ENCODE measurements at places on chromosomes 1 and 21.

- DNase-seq: peak; percentile 56
Observed at GRCh38 chr1:150066838-150067183, 765 bp upstream of the VPS45 start.

DNA sequence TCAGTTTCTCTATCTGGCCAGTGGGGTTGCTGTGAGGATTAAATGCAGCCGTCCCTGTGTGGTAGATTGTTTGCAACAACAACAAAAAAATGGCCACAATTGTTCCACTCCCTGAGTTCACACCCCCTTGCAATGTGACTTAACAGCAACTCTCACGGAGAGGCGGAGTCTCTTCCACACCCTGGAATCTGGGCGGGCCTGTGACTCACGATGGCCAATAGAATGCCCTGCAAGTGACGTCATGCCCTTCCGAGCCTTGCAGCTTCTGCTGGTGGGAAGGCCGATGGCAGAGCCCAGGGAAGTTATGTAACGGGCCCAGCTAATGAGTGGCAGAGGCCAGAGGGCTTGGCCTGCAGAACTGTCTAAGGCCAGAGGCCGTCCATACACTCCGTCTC is 87.9 kb downstream of the RIPK4 start:
- peak; percentile 77 for DNase-seq

DNA sequence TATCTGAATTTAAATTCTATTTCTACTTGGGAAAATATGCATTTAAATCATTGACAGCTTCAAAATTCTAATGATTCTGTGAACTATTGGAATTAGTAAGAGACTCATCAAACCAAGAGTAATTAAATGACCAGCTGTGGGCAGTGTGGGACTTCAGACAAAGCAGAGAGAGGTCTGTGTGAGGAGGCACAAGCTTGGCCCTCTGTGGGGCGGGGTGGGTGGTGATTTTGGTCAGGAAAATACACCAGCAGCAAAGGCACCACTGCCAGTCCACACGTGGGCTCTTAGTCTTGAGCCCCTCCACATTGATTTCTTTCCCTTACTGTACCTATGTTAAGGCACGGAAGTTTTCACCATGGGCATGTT is 39.2 kb upstream of the RAB4A start:
- DNase-seq: no peak

- DNase-seq: no peak
Observed at GRCh38 chr1:57530206-57530910, 106.5 kb upstream of the DAB1 start.

DNA sequence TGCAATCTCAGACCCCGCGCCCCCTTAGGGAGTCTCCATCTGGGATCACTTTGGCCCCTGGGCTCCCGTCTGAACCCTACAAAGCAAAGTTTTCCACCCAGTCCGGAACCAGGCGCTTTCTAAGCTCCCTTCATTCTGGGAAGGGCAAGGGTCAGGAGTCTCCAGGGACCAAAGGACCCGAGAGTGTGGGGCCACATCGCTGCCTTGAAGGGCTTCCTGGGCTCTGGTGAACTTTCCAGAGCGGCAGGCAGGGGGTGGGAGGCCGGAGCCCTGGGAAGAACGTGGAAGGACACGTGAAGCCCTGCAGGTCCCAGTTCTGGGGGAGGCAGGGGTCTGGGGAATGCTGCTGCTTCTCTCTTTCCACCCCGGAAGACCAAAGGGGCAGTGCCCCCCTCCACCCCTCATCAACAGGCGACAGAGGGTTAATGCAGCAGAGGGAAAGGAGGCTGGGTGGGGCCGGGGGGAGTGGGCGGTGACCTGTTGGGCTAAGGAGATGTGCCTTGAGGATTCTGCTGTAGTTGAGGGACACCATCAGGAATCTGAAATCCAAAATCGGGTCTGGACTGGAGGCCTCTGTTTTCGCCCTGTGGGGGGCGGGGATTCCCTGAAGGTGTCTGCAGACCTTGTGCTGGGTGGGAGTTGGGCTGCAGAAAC is 734 bp downstream of the CDK18 start:
- DNase-seq: peak; percentile 68

DNA sequence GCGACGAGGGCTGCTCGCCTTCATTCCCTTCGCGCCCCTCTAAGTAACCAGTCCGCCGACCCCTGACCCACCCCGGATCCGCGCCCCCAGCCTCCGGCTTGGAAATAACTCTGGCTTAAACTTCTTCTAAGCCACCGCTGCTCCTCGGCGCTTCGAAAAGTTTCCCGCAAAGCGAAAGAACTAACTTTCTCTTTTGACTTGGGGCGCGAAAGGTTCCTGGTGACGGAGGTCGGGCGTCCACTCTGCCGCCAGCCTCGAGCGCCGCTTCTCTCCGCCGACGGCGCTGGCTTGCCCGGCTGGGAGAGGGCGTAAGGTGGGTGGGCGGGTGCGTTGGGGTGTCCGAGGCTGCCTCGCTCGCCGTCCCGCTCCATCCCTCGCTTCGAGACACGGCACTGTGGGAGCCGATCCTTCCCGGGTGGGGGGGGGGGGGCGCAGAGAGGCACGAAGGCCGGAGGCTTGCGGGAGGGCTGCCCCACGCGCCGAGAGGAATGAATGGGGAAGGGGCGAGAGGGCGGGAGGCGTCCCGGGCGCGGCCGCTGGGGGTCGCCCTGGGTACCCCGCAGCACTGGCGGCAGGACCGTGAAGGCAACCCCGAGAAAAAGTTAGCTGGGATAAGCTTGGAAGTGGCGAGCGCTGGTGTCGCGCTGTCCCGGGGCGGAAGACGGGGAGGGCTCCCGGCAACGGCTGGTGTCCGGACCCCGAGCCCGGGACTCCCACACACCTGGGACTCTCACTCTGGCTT is 569 bp downstream of the ATF3 start:
- peak; percentile 51 for DNase-seq

DNA sequence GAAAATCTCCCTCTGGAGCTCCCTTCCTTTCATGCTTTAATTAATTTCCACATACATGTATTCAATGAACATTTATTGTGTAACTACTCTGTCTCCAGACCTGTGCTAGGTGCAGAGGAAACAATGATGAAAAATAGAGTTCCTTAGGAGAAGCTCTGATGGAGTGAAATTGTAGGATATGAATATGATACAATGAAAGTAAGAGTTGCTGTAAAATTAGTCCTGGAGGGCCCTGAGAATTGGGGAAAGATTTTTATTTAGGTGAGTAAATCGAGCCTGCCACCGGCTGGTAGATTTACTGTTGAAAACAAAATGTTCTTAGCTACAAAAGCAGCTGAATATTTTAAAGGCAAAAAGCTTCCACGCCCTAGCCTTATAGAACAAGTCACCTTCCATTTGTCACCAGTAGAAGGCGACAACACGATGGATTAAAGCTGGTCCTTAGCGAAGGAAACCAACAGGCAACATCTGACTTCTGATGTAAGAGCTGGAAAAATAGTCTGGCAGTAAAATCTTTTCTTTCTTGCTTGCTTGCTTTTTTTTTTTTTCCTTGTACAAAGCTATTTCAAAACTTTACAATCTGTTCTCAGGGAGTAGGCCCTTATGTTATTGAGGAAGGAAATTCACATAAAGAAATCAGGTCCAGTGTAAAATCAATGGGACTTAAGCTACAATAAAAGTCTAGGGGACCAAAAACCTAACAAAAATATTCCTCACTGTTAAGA is 82.0 kb upstream of the ROR1 start:
- peak; percentile 75 for DNase-seq

DNA sequence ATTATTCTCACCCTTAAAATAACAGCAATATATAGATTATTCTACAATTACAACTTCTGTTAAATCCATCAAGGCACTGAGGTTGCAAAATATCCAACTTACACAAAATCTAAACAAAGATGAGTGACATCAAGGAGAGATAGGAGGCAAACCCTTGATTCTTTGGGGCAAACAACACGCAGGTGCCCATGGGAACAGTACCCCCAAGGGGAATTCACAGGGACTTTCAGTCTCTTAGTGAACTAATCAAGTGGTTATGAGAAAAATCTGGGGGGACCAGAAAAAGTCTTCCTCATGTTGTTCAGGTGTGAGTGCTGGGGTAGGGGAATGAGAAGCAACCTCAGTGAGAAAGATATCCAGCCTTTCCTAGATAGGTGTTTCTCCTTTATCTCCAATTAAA is 1107.9 kb downstream of the PLA2G4A start:
- DNase-seq: no peak
